ENCODE measurements at places on chromosomes 3 and 15. TPM values are rescaled to one million over a fixed set of nuclear protein-coding genes. Genes with fewer than 3 reads are reported as not detected.

BTBD1 gene
- total RNA-seq: 50.7 TPM

FAM81A gene
- 0.78 TPM for total RNA-seq

SKOR1 gene
- total RNA-seq: 0.19 TPM

BOC gene
- 2.2 TPM for total RNA-seq

NCEH1 gene
- 12.7 TPM for total RNA-seq

CPNE4 gene
- total RNA-seq: not detected

ATRIP gene
- total RNA-seq: 9.0 TPM

ABHD17C gene
- 20.8 TPM for total RNA-seq

ACP3 gene
- total RNA-seq: 4.4 TPM

SCAANT1 gene
- total RNA-seq: not detected

EFHB gene
- total RNA-seq: 0.35 TPM

DAZL gene
- total RNA-seq: not detected

ULK3 gene
- 25.1 TPM for total RNA-seq

PHC3 gene
- total RNA-seq: 11.6 TPM

GOLGA6C gene
- total RNA-seq: not detected

CHST2 gene
- total RNA-seq: 3.9 TPM

CHRM5 gene
- total RNA-seq: not detected

FOXB1 gene
- not detected for total RNA-seq

SERPINI2 gene
- not detected for total RNA-seq

CELF6 gene
- not detected for total RNA-seq

DPPA2 gene
- not detected for total RNA-seq

CLSTN2 gene
- total RNA-seq: under 0.01 TPM

SST gene
- total RNA-seq: not detected

GOLGA8G gene
- total RNA-seq: not detected

RNF13 gene
- 36.5 TPM for total RNA-seq

ARF4 gene
- 128 TPM for total RNA-seq

SERINC4 gene
- 0.19 TPM for total RNA-seq

FOXL2NB gene
- not detected for total RNA-seq

SCG5 gene
- total RNA-seq: 1.3 TPM

FHIT gene
- 3.7 TPM for total RNA-seq

IL20RB gene
- total RNA-seq: 56.7 TPM

DHFR2 gene
- 2.9 TPM for total RNA-seq

ALDH1A3 gene
- total RNA-seq: 494 TPM

LRRC15 gene
- total RNA-seq: not detected

TMEM108 gene
- not detected for total RNA-seq

CBLB gene
- total RNA-seq: 19.3 TPM

CHAC1 gene
- 5.9 TPM for total RNA-seq

GOLGA8M gene
- total RNA-seq: not detected

ARHGAP11A gene
- total RNA-seq: 14.6 TPM

STARD5 gene
- total RNA-seq: 4.1 TPM

SLCO2A1 gene
- 0.05 TPM for total RNA-seq

MAP6D1 gene
- total RNA-seq: 4.2 TPM

BDH1 gene
- 14.9 TPM for total RNA-seq

SLC28A2 gene
- not detected for total RNA-seq

RBP2 gene
- total RNA-seq: not detected

FMN1 gene
- total RNA-seq: 2.9 TPM

TMEM207 gene
- total RNA-seq: not detected

ACVR2B gene
- total RNA-seq: 1.3 TPM

EPHA6 gene
- total RNA-seq: not detected

CCPG1 gene
- total RNA-seq: 12.3 TPM

GOLGA8J gene
- not detected for total RNA-seq

MOBP gene
- not detected for total RNA-seq

TNK2 gene
- total RNA-seq: 25.5 TPM

AGBL1 gene
- total RNA-seq: not detected
